ENCODE measurements at places on chromosomes 13 and 19.
A peak's percentile ranks its signal among the peaks of the same experiment; 100 is the strongest.

GRCh38 chr13:23460921-23461320, 27.4 kb upstream of the SACS start:
- DNase-seq: no peak

GRCh38 chr13:41315443-41316047, 4.5 kb downstream of the NAA16 start:
- no peak for DNase-seq

- no peak for DNase-seq
Observed at GRCh38 chr13:107884564-107884963, 330.8 kb downstream of the LIG4 start.

DNA sequence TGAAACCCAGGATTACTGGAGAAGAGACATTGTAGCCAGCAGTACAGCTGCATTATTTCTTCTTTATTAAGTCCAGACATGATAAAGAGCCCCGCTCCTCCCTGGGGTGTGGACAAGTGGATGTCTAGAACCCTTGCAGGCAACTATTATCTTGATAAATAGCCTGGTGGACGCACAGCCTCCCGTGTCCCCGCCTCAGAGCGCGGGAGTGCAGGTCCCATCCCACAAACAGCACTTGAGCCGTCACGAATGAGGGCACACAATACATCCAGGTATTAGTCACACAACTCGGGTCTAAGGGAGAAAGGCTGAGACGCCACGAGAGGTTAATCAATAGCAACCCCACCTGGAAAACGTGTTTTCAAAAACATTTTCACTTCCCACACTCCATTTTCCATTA, 213.2 kb upstream of the SOX1 start:
- DNase-seq: no peak

DNA sequence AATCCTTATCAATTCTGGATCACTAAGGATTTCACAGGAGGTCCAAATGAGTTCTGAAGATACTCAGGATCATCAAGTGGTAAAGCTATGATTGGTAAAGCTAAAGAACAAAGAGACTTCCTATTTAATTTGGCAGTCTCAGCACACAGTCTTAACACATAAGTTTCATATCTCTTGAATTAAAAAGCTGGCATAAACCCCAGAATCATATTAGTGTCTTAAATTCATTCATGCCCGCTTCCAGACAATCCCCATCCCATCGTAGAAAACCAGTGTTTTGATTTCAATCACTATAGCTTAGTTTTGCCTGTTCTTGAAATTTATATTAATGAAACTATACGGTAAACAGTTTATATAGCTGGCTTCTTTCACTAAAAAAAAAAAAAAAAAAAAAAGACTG, 278.7 kb downstream of the DIAPH3 start:
- DNase-seq: no peak

- DNase-seq: peak; percentile 47
Observed at GRCh38 chr13:30744056-30744680, 8.8 kb downstream of the ALOX5AP start.

GRCh38 chr13:29583073-29583785, 12.3 kb downstream of the SLC7A1 start:
- DNase-seq: no peak

- no peak for DNase-seq
Observed at GRCh38 chr13:34808649-34809048, 133.4 kb upstream of the NBEA start.

DNA sequence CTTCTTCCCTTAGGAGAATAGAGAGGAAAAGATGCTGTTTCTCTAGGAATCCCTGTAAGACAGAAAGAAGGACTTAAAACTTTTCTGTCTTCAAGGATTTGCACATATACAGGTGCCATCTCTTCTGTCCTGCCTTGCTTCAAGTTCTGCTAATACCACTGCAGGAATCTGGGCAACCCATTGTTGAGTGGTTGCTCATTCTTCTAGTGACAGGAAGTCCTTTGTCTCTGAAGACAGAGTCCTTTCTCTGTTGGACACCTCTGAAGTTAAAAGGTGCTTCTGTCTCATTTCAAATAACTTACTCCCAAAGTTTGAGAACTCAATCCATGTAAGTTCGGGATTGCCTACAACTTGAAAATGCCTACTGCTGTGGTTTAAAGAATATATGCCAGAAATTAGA, 114.4 kb upstream of the TMTC4 start:
- DNase-seq: no peak

GRCh38 chr13:41458187-41458760, 924 bp downstream of the RGCC start:
- peak; percentile 32 for DNase-seq

- DNase-seq: no peak
Observed at GRCh38 chr19:18896421-18896841, 473 bp upstream of the CERS1 start.

GRCh38 chr13:26219726-26220125, 2.4 kb downstream of the RNF6 start:
- DNase-seq: no peak

All from stimulated activated CD4-positive, alpha-beta T cell treated with anti-CD3 and anti-CD28 coated beads, Interleukin-1b, Interleukin-23, amount 100 ng/mL, for 1 hour (primary cell).